Fibroblast of lung (primary cell): ENCODE measurements at places on chromosomes 12 and 14. TPM values are rescaled to one million over a fixed set of nuclear protein-coding genes. Genes with fewer than 3 reads are reported as not detected.

Gene PLEK2
- total RNA-seq: 0.17 and 0.51 TPM in 2 replicates

Gene C12orf50
- under 0.01 TPM in 1 of 2 replicates, not detected in the other for total RNA-seq

Gene ALKBH2
- 20.8 and 28.0 TPM in 2 replicates for total RNA-seq

DNA sequence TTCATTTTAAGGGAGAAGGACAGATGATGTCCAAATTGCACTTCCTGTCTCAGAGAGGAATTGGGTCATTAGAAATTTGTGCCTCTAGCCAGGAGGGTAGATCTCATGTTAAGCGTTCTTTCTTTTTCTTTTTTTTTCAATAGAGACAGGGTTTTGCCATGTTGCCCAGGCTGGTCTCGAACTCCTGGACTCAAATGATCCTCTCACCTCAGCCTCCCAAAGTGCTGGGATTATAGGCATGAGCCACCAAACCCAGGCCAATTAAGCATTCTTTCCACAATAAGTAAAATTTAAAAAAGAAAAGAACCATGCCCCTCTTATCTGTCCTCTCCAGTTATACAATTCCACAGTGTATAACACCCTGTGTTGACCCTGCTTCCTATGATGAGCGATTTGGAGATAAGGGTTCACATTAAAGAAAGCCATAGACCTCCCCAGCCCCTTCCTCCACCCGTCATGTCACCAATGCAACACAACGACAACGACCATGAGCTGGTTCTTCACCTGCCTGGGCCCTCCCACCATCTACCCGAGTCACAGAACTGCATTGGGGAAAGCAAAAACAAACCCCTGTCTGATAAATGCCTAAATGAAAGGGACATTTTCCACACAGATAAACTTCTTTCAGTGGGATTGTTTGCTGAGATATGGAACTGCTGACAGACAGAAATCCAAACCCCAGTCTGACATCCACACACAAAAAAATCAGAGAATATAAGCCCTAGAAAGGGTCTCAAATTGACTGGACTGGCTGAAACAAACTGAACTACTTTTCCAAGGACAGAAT, 37.3 kb downstream of the SSH1 start:
- H3K27me3 ChIP-seq: no peaks in the 10 kb centered on the region
- H3K27ac ChIP-seq: no peak overlapping the region
- DNase-seq: no peak
- no peak overlapping the region for H3K4me3 ChIP-seq
- peaks cover 18% of the 10 kb centered on the region for H3K36me3 ChIP-seq

DNA sequence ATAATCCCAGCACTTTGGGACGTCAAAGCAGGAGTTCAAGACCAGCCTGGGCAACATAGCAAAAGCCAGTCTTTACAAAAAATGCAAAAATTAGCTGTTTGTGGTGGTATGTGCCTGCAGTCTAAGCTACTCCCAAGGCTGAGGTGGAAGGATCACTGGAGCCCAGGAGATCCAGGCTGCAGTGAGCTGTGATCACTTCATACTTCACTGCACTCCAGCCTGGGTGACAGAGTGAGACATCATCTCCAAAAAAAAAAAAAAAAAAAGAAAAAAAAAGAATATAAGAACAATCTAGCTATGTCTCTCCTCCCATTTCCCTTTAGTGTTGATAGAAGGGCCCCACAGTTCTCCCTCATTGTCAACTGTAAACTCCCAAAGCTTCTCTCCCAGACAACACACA, 3.5 kb upstream of the BCAT1 start:
- H3K36me3 ChIP-seq: no peaks in the 10 kb centered on the region
- no peaks in the 10 kb centered on the region for H3K27me3 ChIP-seq
- no peak overlapping the region for H3K27ac ChIP-seq

DNA sequence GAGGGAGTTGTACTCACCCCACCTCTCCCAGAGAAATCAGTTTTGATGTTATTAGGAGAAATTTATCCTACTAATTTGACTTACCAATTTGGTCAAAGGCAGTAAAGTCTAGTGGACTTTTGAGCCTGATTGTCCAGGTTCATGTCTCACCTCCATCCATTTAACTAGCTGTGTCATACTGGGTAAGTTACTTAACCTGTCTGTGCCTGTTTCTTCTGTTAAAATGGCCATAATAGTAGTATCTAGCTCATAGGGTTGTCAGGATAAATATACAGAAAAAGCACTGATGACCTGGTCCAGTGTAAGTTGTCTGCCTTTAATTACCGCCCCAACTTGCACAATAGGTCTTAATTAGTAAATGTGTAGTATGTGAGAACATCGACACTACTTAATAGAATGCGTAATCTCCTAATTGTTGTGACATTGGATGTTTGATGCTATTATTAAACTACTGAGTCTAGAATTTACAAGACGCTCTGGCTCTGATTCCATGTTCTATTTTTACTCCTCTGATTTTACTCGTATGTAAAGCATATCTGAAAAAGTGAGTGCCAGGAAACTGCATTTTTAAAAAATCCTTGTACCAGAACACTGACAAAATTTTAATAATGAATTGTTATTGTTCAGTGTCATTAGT, 1.5 kb downstream of the RAB21 start:
- peaks cover 2% of the 10 kb centered on the region for H3K4me1 ChIP-seq
- no peak for DNase-seq
- peak overlapping the region; percentile 92 for H3K4me3 ChIP-seq
- H3K27me3 ChIP-seq: no peaks in the 10 kb centered on the region
- H3K36me3 ChIP-seq: peaks cover 2% of the 10 kb centered on the region

Gene TBX3
- total RNA-seq: 39.5 and 66.4 TPM in 2 replicates

Gene DEPDC4
- 1.0 and 1.2 TPM in 2 replicates for total RNA-seq

DNA sequence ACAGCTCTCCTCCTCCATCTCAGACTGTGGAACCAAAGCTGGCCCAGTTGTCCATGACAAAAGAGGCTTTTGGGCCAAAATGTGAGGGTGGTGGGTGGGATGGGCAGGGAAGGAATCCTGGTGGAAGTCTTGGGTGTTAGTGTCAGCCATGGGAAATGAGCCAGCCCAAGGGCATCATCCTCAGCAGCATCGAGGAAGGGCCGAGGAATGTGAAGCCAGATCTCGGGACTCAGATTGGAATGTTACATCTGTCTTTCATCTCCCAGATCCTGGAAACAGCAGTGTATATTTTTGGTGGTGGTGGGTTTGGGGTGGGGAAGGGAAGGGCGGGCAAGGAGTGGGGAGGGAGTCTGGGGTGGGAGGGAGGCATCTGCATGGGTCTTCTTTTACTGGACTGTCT, 11.8 kb upstream of the TAMALIN start:
- H3K27me3 ChIP-seq: no peaks in the 10 kb centered on the region
- peaks cover 11% of the 10 kb centered on the region for H3K36me3 ChIP-seq
- H3K4me3 ChIP-seq: no peak overlapping the region
- no peak overlapping the region for H3K27ac ChIP-seq
- DNase-seq: peak; percentile 43

GRCh38 chr14:87045956-87046355, 947.0 kb downstream of the GALC start:
- H3K4me3 ChIP-seq: no peak overlapping the region
- no peaks in the 10 kb centered on the region for H3K27me3 ChIP-seq
- no peaks in the 10 kb centered on the region for H3K36me3 ChIP-seq
- no peak overlapping the region for H3K27ac ChIP-seq
- no peak for DNase-seq

GRCh38 chr12:106743270-106743988, 31.1 kb upstream of the RIC8B start:
- H3K36me3 ChIP-seq: no peaks in the 10 kb centered on the region
- H3K4me3 ChIP-seq: no peak overlapping the region
- no peak overlapping the region for H3K27ac ChIP-seq

- H3K27ac ChIP-seq: no peak overlapping the region
- no peak for DNase-seq
- H3K27me3 ChIP-seq: no peaks in the 10 kb centered on the region
- H3K36me3 ChIP-seq: no peaks in the 10 kb centered on the region
- H3K4me1 ChIP-seq: no peaks in the 10 kb centered on the region
These were observed 45.0 kb downstream of the CFAP54 start for GRCh38 chr12:96534339-96534738.

DNA sequence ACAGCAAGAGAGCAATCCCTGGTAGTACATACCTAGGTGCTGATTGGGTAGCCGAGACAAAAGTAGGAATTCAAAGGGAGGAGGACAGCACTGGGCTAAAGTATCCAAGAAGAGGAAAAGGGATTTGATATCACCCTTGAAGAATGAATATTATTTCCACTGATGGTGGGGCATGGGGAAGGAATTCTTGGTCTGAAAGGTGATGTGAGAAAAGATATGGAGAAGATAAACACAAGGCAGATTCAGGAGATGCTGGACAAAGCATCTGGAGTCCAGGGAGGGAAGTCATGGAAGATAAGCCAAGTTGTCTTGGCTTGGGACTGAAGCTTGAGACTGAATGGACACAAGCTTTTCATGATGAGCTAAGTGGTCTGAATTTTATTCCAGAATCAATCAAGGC, 194.0 kb downstream of the EGLN3 start:
- no peak overlapping the region for H3K27ac ChIP-seq
- peak; percentile 32 for DNase-seq
- H3K36me3 ChIP-seq: no peaks in the 10 kb centered on the region
- H3K27me3 ChIP-seq: no peaks in the 10 kb centered on the region

DNA sequence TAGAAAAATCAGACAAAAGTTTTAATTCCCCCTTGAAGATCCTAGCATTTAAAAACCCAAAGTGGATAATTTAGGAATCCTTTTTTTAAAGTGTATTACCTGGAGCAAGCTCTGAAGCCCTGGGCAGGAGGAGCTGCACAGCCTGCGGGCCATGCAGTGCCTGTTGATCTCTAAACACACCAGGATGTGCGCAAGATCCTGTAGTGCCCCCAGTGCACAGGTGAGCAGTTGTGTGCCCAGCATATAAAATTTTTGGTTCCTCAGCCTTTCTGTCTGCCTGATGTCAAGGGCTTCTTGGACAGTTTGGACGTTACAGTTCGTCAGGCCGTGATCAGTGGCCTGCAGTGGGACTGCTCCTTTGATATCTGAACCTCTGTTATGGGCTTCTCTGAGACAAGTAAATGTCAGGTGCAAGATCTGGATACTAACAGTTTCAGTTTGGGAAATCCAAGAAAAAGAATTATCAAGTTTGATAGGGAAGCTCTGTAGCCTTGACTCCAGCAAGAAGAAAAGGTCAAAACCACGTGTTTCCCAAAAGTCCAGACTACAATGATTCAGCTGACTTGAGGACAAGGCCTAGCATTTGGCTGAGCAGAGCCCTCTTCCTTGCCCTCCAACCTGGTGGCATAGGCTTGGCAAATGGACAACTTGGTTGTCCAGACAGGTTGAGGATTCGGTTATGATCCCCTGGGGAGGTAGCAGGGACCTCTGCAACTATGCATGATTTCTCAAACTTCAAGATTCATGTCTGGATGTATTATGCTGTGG, 1.0 kb downstream of the ATXN7L3B start:
- H3K27me3 ChIP-seq: no peaks in the 10 kb centered on the region
- peaks cover 8% of the 10 kb centered on the region for H3K4me1 ChIP-seq
- peak overlapping the region; percentile 83 for H3K4me3 ChIP-seq
- peak overlapping the region; percentile 96 for H3K27ac ChIP-seq
- no peaks in the 10 kb centered on the region for H3K36me3 ChIP-seq

DNA sequence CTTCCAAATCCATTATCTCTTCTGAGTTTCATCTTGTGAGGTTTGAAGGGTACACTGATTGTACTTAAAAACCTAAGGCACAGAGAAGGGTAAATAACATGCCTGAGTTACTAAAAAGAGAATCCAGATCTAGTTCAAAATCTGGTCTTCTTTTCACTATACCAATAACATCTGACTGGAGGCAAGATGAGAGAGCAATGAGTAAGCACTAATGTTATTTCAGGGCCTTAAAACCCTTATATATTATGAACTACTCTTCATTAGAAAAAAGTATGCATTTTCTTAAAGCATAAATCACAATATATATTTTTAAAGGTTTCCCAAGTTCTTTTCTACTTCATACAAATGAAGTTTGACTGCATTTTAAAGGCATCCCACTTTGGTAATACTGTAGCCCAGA, 60.2 kb downstream of the GXYLT1 start:
- H3K4me3 ChIP-seq: no peak overlapping the region
- H3K36me3 ChIP-seq: no peaks in the 10 kb centered on the region
- no peak for DNase-seq

Gene SLC4A8
- total RNA-seq: 3.3 and 7.3 TPM in 2 replicates

DNA sequence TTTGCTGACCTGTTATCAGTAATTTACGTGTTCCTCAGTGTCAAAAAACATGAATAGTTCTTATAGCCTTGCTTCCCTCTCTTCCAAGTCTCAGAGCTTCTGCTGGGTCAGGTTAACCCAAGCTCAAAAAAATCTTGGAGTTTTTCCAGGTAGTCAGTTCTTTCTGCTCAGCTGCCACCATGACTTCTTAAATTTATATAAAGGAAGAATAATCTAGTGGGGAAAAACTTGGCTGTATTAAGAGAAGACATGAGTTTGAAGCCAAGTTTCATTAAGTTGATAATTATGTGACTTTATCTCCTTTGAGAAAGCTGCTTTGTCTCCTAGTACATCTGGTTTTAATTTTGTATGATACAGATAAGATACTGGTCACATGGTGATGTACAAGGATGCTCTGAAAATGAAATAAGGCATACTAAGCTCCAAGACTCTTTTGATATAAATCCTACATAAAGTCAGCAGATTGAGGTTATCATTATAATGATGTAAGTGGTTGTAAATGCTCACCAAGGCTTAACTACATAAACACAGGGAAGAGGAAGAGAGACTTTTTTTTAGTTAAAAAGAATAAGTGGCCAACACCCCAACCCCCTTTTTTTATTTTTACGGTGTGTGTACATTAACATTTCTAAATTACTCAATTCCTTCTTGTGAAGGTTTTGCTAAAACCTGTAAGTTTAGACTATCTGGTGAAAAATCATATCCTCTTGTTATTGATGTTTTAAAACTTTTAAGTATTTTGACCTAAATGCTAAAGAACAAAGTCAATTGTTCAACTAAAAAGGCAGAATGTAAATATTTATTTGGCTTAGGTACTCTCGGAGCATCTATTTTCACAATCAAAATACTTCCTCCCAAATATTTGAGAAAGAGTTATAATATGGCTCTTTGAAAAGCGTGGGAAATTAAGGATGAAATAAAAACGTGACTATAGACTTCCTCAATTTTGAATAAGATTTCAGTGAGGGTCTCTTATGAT, 84.1 kb upstream of the SLC38A2 start:
- H3K36me3 ChIP-seq: no peaks in the 10 kb centered on the region
- H3K27ac ChIP-seq: no peak overlapping the region
- H3K4me1 ChIP-seq: peaks cover 3% of the 10 kb centered on the region

GRCh38 chr14:90732139-90732538, 84.1 kb downstream of the TTC7B start:
- no peaks in the 10 kb centered on the region for H3K4me1 ChIP-seq
- no peaks in the 10 kb centered on the region for H3K27me3 ChIP-seq
- DNase-seq: no peak
- no peak overlapping the region for H3K4me3 ChIP-seq
